ENCODE measurements at places on chromosomes 12 and 14.

GRCh38 chr14:34012978-34013720 is 62.3 kb upstream of the EGLN3 start:
- DNase-seq: peak; percentile 16

DNA sequence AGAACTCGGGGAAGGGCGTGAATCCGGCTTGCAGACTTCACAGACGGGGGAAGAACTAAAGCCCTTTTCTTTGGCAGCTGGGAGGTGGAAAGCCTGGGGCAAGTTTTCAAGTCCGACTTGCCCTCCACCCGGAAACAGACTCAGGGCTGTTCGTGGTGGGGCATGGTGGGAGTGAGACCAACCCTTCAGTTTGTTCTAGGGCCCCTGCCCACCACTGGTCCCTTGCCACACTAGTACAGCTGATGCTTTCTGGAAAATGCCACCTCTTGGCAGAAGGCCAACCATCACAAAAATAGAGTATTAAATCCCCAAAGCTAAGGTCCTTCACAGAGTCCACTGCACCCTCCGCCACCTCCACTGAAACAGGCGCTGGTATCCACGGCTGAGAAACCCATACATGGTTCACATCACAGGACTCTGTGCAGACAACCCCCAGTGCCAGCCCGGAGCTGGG is 50.4 kb upstream of the DDX11 start:
- no peak for DNase-seq

DNA sequence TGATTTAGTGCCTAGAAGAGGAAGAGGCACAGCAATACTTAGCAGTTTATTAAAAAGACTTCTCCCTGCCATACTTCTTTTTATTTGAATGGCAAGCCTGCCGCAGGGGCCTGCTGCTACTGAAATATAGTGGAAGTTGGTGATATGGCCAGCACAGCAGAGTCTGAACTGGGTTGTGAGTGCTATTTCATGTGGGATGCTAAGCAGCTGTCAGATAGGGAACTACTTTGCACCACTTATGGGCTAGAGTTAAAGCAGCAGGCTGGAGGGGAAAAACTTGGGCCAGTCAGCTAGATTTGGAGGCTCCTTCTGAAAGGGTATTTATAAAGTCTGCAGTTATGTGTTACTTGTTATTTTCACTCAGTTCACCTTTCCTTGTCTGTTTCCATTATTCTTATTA is 299.0 kb upstream of the E2F7 start:
- no peak for DNase-seq

- DNase-seq: peak; percentile 67
Observed at GRCh38 chr12:12704593-12705230, 8.7 kb upstream of the GPR19 start.

- no peak for DNase-seq
Observed at GRCh38 chr12:111224186-111225066, 144.5 kb downstream of the PHETA1 start.

DNA sequence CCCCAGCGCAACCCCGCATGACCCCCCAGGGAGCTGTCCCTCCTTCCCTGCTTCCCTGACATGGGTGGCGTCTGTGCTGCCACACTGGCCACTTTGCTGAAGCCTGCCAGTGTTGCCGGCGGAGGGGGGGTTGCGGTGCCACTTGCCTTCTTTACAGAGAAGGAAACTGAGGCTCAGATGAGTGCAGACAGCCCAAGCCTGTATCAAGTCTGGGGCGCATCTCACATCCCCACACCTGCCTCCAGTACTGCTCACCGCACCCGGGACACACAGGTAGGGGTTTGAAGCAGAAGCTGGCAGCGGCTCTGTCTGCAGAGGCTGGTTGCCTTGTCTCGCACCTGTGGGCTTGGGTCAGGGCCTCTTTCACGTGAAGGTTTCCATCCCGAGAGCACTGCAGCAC is 104.7 kb upstream of the RTL1 start:
- DNase-seq: no peak

DNA sequence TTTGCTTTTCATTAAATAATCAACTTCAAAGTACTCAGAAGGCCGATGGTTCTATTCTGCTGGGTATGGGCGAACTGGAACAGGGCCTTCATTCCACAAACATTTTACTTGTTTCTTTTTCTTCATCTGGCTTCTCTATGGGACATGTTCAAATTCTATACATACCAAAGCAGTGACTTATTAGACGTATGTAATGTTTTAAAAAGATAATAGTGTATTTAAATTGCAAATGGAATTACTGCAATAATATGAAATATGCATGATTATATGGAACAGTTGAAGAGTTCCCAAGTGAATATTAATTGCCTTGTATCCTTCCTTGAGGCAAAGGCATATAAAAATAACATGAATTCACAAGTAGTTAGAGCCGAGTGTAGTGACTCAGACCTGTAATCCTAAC is 75.5 kb downstream of the FAR2 start:
- no peak for DNase-seq

- no peak for DNase-seq
Observed at GRCh38 chr14:99803106-99803775, 10.0 kb downstream of the EML1 start.

GRCh38 chr12:119258556-119258955 is 76.0 kb upstream of the CCDC60 start:
- no peak for DNase-seq

GRCh38 chr12:68121143-68121542 is 38.4 kb downstream of the IFNG start:
- no peak for DNase-seq

- DNase-seq: no peak
Observed at GRCh38 chr14:81033698-81034240, 78.3 kb downstream of the TSHR start.

DNA sequence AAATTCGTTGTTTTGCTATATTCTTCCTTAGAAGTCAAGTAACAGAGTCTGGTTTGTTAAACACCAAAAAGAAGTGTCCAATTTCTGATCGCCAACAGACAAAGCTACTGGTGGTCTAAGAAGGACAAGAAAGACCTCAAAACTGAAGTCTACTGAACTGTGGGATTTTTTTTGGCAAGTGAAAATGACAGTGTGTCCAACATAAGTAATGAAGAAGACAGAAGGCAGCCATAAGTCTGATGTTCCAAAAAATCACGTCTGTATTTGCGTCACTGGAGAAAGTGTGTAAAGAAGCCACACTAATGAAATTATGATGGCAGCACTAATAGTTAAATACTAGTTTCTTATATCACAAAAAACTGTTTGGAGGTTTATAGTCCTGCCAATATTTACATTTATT is 32.6 kb downstream of the WASHC3 start:
- no peak for DNase-seq

GRCh38 chr12:114391088-114391487 is 14.9 kb downstream of the TBX5 start:
- DNase-seq: no peak

GRCh38 chr12:65968889-65969509 is 144.7 kb downstream of the HMGA2 start:
- DNase-seq: no peak

GRCh38 chr14:67650694-67651093 is 23.7 kb downstream of the VTI1B start:
- DNase-seq: no peak

GRCh38 chr12:123114304-123115083 is 36.4 kb downstream of the PITPNM2 start:
- DNase-seq: no peak

DNA sequence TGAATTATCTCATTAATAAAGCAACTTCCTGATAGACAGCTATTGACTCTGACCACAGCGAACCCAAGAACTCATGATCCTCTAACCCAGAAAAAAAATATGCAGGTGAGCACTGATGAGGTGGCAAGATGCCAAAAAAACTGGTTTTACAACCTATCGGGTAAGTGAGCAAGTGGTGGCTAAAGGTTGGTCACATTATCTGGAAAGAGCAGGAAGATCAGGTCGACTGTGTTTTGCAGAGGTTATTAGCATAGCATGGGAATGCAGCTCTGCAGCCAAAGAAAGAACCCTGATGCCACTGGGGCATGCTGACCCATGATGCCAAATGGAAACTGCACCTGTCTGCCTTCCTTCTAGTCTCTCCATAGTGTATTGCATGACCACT is 23.5 kb downstream of the BHLHE41 start:
- DNase-seq: no peak

GRCh38 chr14:91383439-91383838 is 34.2 kb downstream of the CCDC88C start:
- DNase-seq: no peak

- DNase-seq: no peak
Observed at GRCh38 chr14:65339866-65340265, 72.7 kb upstream of the FUT8 start.

GRCh38 chr12:118055865-118056773 is 4.9 kb downstream of the WSB2 start:
- no peak for DNase-seq

DNA sequence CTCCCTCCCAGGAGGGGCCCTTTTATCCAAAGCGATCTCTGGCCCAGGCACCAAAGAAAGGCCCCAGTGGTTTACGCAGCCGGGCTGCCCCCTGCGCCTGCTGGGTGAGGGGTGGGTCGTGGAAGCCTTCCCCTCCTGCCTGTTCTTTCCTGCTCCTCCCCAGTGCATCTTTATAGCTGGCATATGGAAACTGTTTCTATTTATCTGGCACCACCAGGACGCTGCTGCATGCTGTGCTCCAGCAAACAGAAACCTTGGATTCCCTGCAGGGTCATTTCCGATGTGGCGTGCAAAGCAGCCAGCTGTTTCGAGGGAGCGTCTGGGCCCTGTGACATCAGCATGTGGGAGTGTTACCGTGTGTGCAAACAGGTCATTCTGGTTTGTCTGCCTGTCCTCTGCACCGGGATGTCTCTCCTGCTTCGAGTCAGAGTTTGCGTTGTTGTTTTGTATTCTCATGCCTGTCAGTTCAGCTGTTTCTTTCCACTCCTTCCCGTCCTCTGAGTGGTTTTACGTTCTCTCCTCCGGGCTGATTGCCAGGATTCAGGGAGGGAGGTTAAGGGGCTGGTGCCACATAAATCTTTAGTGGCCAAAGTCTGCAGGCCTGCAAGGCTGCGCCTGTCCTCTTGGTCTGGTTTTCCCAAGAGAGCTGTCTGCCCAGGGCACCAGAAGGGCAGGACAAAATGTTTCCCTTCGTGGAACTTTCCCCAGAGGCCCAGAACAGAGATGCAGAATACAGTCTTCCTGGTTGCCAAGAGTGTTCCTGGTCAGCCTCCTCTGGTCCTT is 24.6 kb downstream of the TPCN1 start:
- no peak for DNase-seq

DNA sequence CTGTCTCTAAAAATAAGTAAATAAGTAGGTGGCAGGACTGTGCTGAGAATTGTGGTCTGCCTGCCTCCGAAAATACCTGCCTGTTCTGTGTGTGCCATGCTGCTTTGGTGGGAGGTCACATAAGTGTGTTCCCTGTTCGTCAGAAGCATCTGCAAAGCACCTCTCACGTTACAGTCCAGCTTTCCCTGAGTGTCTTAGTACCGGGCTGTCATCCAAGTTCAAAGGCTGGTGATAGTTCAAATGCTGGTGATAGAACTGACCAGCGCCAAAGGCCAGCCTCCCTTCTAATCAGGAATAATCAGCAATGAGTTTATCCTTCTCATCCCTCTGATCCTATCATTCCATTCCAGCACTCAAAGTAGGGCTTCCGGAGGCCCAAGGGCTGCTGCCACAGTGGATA is 5.6 kb downstream of the CABP1 start:
- no peak for DNase-seq

DNA sequence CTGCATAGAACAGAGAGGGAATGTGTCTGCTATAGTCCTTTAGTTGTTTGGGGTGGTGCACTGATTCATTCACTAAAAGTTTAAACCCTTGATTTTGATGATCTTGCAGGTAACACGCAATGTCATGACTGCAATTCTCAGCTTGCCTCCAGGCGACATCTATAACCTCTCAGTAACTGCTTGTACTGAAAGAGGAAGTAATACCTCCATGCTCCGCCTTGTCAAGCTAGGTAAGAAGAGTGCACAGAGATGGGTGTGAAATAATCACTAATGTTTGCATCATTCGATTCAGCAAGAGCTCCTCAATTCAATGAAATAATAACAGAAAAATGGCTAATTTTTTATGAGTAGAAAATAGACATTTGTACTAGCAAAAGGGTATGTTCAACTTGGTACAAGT is 203.7 kb downstream of the PTPRO start:
- DNase-seq: no peak

- no peak for DNase-seq
Observed at GRCh38 chr12:18165422-18165871, 75.5 kb upstream of the RERGL start.

- no peak for DNase-seq
Observed at GRCh38 chr14:79652513-79653307, 558.6 kb downstream of the DIO2 start.

DNA sequence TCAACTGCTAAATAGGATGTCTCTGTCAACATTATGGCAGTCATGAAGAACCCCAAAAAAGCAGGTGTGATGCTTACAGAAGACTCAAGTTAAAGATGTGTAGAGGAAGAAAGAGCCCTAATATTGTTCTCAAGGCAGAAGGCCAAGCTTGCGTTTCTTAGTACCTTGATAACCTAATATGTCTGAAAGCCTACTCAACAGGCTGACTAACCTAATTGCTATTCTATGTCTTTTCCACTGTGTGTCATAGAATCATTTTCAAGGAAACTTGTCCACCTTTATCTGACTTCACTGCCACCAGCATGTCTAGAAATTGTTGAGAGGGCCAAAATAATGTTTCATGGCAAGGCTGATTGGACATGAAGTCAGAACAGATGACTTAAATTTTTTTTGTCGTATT is 373.2 kb downstream of the BTG1 start:
- DNase-seq: no peak

DNA sequence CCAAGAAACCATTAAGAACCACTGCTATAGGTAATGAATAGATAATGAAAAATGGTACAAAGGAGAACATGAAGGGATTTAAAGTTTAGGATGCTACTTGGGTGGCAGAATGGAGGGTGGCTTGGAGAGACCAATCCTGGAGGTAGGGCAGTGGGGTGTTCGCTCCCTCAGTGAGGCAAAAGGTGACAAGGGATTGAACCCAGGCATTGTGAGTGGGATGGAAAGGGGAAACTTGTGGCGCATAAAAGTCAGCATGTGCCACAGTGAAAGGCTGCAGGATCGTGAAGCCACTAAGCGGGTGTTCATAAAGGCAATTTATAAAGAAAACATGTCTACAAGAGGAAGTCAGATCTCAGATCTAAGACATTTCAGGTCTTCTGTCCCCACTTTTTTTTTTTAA is 76.7 kb upstream of the SLC38A2 start:
- no peak for DNase-seq

DNA sequence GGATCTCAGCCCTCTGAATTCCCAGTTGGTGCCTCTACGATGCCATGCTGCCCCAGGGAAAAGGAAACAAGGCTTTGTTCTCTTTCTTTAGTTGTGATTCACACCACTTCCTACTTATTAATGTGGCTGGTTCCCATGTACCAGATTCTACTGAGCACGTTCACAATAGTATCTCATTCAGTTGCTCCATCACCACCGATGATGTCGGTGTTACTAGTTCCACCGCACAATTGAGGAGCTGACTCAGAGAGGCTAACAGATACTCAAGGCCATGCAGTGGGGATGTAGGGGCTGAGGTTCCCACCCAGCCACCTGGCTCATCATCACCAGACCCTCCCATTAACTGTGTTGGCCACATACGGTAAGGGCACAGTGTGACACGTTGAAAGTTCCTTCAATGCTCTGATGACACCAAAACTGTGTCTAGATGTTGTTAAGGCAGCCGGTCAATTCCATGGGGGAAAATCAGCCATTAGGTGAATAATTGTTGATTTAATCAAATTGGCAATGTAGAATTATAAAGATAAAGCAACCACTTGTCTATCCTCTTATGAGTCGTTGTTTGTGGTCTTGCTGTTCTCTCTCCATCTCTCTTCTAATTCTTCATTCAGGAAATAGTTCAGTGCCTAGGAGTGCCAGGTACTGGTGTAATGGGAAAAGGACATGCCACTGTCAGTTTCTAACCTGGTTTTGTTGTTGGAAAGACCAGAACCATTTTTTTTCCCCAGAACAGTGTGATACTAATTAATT is 244.2 kb upstream of the CRY1 start:
- no peak for DNase-seq

- no peak for DNase-seq
Observed at GRCh38 chr14:80269353-80269925, 58.1 kb upstream of the DIO2 start.

Data from CD4-positive, alpha-beta T cell treated with Interferon alpha-2 for 1 hour (primary cell).